Adrenal gland (tissue), 19 donors: ENCODE measurements at places on chromosomes 1 and 21. TPM values are rescaled to one million over a fixed set of nuclear protein-coding genes. Genes with fewer than 3 reads are reported as not detected.

Gene LENEP
- not detected for total RNA-seq

Gene ADAMTS5
- 2.9 TPM for total RNA-seq

Gene HMGCS2
- total RNA-seq, result not detected

Gene RGSL1
- total RNA-seq, result not detected

Gene SH2D1B
- total RNA-seq, result not detected

Gene FBXO2
- total RNA-seq, result 9.5 TPM

Gene CLDN17
- total RNA-seq, result not detected

Gene S100A3
- total RNA-seq, result not detected

Gene TSPEAR
- total RNA-seq, result not detected

Gene SGIP1
- total RNA-seq, result 0.88 TPM

Gene TRIM67
- total RNA-seq, result 1.5 TPM

Gene CELA2B
- 7.9 TPM for total RNA-seq

Gene FAM72B
- total RNA-seq, result 1.6 TPM

Gene HLX
- 6.1 TPM for total RNA-seq

Gene DNMT3L
- total RNA-seq, result not detected

Gene MYOG
- total RNA-seq, result not detected

Gene P3R3URF
- not detected for total RNA-seq

Gene RNF223
- not detected for total RNA-seq

Gene GPR37L1
- total RNA-seq, result 0.19 TPM

Gene BTBD8
- 14.1 TPM for total RNA-seq

Gene CCDC17
- total RNA-seq, result not detected

Gene BCAR3
- total RNA-seq, result 31.2 TPM

Gene ADGRL2
- 40.5 TPM for total RNA-seq

Gene C1QTNF12
- total RNA-seq, result 0.74 TPM

Gene CAMSAP2
- 28.6 TPM for total RNA-seq

Gene FMN2
- 9.6 TPM for total RNA-seq
